ENCODE measurements at places on chromosomes 6 and 20.

DNA sequence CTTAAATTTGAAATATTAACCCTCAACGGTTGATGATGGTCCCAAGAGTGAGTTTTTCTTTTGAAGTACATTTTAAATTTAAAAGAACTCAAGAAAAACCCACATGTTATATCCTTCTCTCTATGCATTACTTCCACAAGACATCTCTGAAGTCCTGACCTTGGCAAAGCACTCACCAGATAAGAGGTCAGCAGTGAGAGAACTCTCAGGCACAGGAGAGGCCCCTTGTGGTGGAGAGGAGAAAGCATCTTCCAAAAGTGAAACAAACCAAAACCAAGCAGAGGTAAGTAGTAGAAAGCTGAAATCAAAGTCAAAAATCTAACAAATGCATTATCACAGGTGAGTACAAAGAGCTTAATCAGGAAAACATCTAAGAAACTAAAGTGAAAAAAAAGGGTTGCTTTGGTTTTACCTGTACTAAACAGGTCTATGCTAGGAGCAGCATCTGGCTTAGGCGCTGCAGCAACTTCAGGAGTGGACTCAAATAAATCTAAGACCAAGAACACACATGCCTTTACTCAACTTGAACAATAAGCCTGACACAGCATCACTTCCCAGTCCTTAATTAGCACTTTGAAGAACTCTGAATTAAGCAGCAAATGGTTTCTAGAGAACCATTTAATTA is 80.5 kb downstream of the PRSS35 start:
- DNase-seq: no peak

- no peak for DNase-seq
Measured at GRCh38 chr6:42331019-42331418, 113.4 kb upstream of the MRPS10 start.

- DNase-seq: peak; percentile 51
Measured at GRCh38 chr6:155223646-155224451, 40.0 kb upstream of the CLDN20 start.

GRCh38 chr6:111980143-111980542 is 73.8 kb upstream of the CCN6 start:
- no peak for DNase-seq

DNA sequence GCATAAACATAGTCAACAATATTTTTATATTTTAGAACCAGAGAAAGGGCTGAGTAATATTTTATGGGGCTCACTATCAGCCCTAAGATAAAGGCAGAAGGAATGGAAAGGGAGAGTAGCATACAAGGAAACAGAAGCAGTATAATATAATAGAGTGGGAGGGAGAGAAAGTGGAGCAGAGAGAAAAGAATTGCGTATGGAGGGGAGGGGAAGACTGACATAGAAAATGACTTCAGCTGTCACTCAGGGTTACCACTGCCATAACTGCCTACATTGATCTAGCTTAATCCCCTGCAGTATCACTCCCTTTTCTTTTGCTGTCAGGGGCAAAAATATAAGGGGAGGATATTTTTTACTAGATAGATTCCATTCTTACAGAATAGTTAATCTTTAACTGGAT is 1133.5 kb upstream of the MAP3K7 start:
- no peak for DNase-seq

Data from adipocyte (in vitro differentiated cells).